ENCODE measurements at places on chromosomes 7 and 10.

GRCh38 chr10:129039406-129040370 is 427.4 kb upstream of the MGMT start:
- DNase-seq = no peak

- DNase-seq = no peak
These were observed 27.3 kb upstream of the WDFY4 start for GRCh38 chr10:48657416-48657815.

DNA sequence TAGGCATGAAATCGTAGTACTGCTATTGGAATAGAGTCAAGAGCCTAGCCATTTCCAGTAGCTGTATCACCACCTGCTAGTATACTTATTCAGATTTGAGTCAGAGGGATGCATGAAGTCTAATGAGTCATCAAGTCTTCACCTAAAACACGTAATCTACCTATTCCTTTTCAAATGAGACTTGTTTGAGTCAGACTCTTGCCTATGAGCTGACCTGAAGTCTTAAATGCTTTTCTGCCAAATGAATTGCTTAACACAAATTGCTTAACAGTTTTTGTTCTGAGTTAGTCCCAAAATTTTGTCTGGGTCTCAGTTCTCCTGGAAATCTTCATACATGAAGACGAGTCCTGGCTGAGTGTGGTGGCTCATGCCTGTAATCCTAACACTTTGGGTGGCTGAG is 165.2 kb downstream of the GNAT3 start:
- no peak for DNase-seq

GRCh38 chr10:29253690-29254029 is 35.2 kb upstream of the LYZL1 start:
- no peak for DNase-seq

- no peak for DNase-seq
These were observed 73.4 kb upstream of the PALS2 start for GRCh38 chr7:24499871-24500270.

DNA sequence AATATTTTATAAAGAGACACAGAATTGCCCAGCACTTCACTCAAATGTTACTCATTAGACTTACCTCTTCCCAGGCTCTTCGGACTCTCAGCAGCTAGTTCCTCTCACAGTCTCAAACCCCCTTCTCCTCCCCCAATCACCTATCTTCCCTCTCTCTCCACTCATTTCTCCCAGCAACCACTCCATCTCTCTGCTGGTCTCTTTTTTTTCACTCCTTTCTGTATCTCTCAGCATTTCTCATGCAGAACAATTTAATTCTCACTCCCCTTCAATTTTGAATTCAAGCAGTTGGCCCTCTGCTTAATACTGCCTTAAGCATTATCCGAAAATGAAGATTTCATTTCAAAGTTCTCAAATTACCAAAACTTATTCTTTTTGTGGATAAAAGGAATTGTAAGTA is 34.4 kb upstream of the CAV2 start:
- DNase-seq = no peak

- no peak for DNase-seq
These were observed 156.3 kb downstream of the NEURL1 start for GRCh38 chr10:103649654-103650423.

GRCh38 chr7:158329686-158330085 is 257.9 kb downstream of the PTPRN2 start:
- no peak for DNase-seq

DNA sequence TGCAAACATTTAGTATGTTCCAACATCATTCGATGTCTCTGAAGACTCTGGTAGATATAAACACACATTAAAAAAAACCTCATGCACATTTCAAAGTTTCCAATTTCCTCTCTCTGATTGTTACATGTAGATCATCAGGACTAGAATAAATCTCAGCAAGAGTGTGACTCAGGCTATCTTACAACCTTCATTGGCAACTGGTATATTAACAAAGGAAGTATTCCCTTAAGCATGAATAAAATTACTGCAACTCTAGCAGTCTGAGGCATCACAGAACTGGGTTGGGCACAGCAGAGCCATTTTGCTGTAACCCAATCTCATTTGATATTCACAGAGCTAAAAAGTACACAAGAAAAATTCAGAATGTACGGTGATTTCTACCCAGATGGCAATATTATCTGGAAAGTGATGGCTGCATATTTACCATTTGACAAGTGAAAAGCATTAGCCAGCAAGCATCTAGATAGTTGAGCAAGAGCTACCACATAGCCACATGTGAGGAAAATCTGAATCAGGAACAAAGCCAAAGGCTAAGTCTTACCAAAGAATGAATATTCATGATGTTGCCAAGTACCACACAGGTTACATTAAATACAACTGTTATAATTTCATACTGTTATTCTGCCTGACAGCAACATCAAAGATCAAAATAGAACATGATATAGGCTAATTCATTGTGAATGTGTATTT is 232.2 kb downstream of the CRPPA start:
- no peak for DNase-seq

GRCh38 chr10:125136087-125136486 is 24.3 kb downstream of the CTBP2 start:
- no peak for DNase-seq

All from CD4-positive, alpha-beta T cell treated with Interleukin-21 for 1 hour (primary cell).